ENCODE measurements at places on chromosomes 2 and 18.

DNA sequence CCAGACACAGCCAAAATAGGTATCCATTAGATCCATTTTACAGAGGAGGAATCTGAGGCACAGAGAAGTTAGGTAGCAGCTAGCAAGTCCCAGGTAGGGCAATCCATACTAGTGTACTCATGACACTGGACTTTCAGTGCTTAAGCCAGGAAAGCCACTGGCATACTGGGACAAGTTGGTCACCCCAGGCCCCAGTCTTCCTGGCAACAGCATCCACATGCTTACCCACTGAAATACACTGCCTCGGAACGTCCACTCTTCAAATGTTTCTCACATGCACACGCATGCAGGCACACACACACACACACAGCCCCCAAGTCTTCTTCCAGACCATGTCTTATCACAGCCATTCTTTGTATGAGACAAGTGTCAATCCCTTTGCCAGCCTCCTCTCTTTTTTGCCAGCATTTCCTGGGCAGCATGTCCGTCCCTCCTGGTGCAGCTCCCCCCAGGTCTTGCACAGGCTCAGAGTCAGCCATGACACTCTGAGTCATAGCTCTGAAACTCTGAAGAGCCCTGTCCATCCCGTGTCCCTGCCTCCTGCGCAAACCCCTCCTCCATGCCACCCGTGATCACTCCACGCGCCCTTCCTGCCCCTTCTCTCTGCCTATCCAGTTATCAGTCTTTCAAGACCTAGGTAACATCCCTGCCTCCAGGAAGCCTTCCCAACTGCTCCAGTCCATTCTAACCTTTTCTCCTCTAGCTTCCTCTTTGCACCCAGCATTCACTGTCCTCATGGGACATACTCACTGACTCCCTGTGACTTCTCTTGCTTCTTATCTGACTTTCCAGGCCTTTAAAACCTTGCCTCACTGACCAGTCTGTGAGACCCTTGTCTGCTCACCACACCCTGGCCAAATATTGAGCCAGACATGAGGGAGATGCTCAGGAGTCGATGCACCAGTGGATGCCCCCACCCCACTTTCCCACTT lies 10.9 kb upstream of the TEX261 start:
- DNase-seq: no peak

DNA sequence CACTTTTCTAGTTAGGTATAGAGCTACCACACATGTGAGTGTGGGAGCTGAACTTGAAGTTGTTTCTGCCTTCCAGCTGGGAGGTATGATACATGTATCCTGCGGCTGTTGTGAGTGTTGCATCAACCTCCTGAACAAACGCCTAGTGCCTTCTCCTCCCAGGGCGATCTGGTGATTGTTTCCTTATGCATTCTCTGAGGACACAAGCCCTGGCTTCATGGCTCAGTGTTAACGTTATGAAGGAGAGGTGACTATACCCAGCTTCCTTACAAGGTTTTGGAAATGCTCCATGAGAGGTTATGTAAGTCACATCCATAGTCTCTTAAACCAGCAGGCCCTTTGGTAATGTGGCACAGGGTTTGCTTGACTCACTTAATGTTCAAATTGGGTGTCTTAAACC lies 64.9 kb downstream of the SPRED2 start:
- no peak for DNase-seq

- DNase-seq: no peak
Observed at GRCh38 chr18:46842583-46842982, 74.7 kb downstream of the PIAS2 start.

DNA sequence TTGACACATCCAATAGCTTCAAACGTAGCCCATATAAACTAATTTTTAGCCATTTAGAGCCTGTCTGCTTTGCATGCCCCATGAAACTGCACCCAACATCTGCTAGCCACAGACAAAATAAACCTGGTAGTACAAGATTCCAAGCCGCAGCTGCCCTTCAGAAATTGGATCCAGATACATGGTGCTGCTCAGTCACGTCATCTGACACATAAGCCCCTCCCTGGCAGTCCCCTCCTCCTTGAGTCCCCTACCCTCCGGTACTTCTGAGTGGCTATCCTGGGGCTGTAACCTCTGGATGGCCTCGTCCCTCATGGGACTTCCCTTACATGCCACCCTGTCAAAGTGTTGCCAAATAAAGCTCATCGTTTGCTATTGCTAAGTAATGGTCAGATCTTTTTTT lies 33.8 kb downstream of the PROC start:
- no peak for DNase-seq

DNA sequence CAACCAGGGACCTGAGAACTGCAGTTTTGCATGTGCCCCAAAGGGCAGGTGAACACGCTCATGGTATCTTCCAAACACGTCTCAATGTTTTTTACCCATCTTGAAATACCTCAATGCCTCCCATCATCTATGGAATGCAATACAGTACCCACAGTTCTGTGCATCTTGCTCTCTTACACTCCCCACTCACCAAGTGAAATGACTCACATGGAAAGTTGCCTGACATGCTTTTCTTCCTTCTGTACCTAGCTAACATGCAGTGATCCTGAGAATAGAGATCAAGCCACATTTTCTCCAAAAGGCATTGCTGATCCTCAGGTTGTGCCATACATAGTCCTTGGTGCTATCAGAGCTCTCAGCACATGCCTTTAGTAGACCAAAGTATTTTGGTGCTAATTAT lies 373.9 kb downstream of the GPD2 start:
- DNase-seq: no peak

DNA sequence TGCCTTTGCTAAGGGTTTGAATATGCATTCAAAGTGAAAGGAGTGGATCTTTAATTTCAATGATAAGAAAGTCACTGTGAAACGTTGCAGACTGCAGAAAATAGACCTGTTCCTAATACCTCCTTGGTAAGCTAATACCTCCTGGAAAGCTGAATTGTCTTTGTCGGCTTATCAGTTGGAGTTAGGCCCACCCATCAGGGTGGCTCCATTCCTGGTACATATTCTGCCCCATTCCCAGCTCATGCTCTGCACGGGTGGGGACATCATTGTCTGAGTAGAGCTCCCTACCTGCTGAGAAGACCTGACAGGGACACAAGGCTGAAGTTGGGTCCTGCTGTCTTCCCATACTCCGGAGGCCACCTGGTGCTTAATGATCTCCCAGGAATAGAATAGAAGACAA lies 203.3 kb downstream of the EN1 start:
- DNase-seq: no peak

All from GM20000 (cell line).